Heart left ventricle (tissue), 16 donors: ENCODE measurements at places on chromosomes 1 and 21. TPM values are rescaled to one million over a fixed set of nuclear protein-coding genes. Genes with fewer than 3 reads are reported as not detected.

PSRC1 gene
- total RNA-seq, result not detected

ADGRL4 gene
- 13.3 TPM for total RNA-seq

KRTAP24-1 gene
- total RNA-seq, result not detected

GRCh38 chr1:5983361-5984103 lies 8.7 kb downstream of the NPHP4 start:
- no peak for DNase-seq

DNA sequence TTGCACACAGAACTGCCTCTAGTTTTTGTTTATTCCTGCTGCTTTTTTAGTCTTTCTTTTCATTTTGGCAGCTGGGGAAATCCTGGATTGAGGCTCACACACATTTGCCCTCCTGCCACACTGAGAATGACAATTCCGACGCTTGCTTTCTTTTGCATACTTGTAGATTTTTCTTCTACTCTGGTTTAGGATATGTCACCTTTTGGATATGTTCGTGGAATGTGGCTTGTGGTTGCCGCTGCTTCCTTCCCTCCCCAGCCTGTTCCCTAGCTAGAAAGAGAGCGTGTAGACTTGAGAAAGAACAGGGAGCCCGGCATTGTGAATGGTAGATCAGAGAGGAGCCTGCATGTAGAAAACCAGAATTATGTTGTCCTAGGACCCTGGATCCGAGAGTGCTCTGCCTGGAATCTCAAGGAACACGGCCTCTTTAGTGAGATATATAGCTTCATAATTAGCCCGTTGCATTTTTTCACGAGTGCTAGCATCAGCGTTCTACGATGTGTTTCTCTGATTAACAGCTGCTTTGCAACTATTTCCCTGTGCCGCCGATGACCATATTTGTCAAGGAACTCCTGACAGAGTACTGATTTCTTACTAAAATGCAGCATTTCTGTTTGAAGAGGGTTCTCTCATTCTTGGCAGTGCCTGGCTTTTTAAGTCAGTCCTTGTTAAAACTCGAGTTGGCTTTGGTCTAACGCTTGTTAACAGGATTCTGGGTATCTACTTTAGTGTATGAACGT lies 56.2 kb downstream of the PEX14 start:
- no peak for DNase-seq

DNA sequence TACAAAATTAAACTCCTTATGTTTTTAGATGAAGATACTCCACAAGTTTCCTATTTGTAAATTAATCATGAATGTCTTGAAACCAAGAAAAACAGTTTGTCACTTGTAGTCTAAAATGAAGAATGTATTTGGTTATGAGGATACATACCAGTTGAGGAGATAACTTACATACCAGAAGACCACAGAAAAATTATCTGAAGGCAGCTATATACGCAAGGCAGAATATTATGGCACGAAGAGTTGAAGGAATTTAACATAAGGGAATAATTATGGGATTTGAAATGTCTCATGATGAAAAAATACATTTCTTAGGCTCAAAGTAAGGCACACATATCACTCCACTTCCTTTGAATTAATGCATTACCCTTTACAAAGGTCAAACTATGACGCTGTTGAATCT lies 73.3 kb downstream of the IFI44 start:
- no peak for DNase-seq

DNA sequence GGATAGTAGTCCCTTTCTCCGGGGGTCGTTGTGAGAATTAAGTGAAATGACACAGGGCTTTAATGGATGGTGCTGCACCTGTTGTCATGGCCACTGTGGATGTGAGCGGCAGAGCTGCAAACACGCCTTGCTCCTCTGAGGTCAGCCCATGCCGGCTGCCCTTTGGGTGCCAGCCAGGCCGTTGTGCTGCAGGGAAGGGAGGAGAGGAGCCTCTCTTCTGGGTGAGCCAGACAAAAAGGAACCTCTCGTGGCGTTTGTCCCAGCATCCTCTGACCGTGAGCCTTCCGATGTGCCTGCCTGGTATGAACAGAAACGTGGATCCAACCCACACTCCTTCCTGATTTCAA lies 383.0 kb upstream of the VAMP3 start:
- DNase-seq, result peak; percentile 34

DNA sequence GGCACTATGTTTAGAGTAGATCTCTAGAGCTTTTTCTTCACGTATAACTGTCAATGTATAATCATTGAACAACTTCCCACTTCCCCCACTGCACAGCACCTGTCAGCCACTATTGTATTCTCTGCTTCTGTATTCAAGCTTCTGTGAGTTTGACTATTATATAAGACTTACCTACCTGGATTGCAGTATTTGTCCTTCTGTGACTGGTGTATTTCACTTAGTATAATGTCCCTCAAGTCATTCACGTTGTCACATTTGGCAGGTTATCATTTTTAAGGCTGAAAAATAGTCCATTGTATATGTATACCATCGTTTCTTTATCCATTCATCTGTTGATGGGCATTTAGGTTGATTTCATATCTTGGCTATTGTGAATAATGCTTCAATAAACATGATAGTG lies 969.5 kb upstream of the B3GALT2 start:
- DNase-seq, result no peak

- no peak for DNase-seq
Measured at GRCh38 chr1:150777544-150777943, 12.0 kb upstream of the CTSS start.

GRCh38 chr1:197180252-197180878 lies 33.9 kb upstream of the ASPM start:
- DNase-seq, result no peak
